Mucosa of gallbladder (tissue), 1 donor: ENCODE measurements at places on chromosomes 6 and 20. TPM values are rescaled to one million over a fixed set of nuclear protein-coding genes. Genes with fewer than 3 reads are reported as not detected.

ERVFRD-1 gene
- 0.40 TPM for total RNA-seq

HLA-DQB1 gene
- total RNA-seq = 23.2 TPM

EDN3 gene
- 7.7 TPM for total RNA-seq

CLVS2 gene
- 0.06 TPM for total RNA-seq
